ENCODE measurements at places on chromosomes 3 and 15. TPM values are rescaled to one million over a fixed set of nuclear protein-coding genes. Genes with fewer than 3 reads are reported as not detected.

The TGM5 gene
- not detected for total RNA-seq

The PRR23A gene
- not detected for total RNA-seq

The SST gene
- total RNA-seq, result 4.6 TPM

The ZCWPW2 gene
- 0.30 TPM for total RNA-seq

The FURIN gene
- total RNA-seq, result 15.7 TPM

The RAD51 gene
- 29.2 TPM for total RNA-seq

The GABRB3 gene
- 23.7 TPM for total RNA-seq

The DAZL gene
- total RNA-seq, result not detected

The GNAI2 gene
- total RNA-seq, result 190 TPM

The TM6SF1 gene
- 0.16 TPM for total RNA-seq

The SNTN gene
- total RNA-seq, result not detected

The GPR156 gene
- total RNA-seq, result 2.4 TPM

GRCh38 chr15:38048001-38048455 is 113.6 kb downstream of the TMCO5A start:
- DNase-seq, result no peak

- DNase-seq, result no peak
These were observed 61.9 kb downstream of the ISL2 start for GRCh38 chr15:76398317-76399104.

DNA sequence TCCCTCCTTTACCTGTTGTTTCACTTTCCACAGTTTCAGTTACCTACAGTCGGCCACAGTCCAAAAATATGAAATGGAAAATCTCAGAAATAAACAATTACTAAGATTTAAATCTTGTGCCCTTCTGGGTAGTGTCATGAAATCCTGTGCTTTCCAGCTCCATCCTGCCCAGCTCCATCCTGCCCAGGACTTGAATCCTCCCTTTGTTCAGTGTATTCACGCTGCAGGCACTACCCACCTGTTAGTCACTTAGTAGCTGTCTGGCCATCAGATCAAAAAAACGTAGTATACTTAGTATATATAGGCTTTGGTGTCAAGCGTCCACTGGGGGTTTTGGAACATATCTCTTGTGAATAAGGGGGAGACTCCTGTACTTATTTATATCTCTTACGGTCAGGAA is 329.0 kb upstream of the SEMA6D start:
- DNase-seq, result no peak

- peak; percentile 55 for DNase-seq
These were observed 95.7 kb downstream of the NEDD4 start for GRCh38 chr15:55897560-55898336.

- DNase-seq, result no peak
These were observed 180.9 kb downstream of the SUCNR1 start for GRCh38 chr3:152054315-152054714.

DNA sequence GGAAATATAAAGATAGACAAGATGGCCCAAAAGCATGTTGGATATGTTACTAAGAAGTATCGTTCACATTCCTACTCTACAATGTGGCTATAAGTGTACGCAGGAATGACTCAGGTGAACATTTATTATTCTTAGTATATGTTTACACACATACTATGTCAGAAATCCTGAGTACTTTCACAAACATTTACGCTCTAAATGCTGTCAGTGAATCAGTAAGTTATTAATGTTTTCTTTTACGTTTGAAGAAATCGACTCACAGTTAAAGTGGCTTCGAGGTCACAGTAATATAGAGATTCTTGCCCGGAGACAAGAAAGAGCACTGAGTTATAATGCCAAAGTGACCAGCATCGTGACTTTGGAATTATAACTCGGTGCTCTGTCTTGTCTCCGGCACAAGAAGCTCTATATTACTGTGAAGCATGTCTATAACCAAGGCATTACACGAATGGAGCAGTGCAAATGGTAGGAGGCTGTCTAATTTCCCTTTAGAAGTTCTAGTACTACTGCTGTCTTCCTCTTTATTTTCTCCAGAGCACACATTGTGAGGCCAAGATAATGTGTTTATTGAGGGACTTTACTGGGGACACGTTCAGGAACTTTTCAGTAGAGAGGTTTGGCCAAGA is 61.8 kb upstream of the P3H2 start:
- DNase-seq, result no peak

GRCh38 chr3:2354702-2355101 is 256.0 kb downstream of the CNTN4 start:
- DNase-seq, result no peak

GRCh38 chr15:25770618-25771337 is 92.3 kb downstream of the ATP10A start:
- no peak for DNase-seq

- DNase-seq, result no peak
These were observed 329.3 kb downstream of the TBL1XR1 start for GRCh38 chr3:176867681-176868663.

GRCh38 chr3:131807822-131808221 is 227.0 kb downstream of the CPNE4 start:
- DNase-seq, result no peak

DNA sequence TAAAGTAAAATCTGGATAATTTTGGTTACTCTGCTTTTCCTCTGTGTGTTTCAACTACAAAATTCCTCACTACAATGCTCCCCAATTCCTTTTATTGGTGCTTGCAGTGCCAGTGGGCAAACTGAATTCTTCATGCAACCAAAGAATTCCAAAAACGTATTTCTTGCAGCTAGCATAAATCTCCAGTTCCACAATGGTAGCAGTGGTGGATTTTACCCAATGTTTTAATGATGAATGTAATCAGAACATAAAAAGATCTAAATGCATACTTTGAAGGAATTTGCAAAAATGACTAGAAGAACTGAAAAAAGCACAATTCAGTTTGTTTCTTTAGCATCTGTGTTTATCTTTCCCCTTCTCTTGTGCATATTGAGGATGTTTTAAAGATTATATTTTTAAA is 359.6 kb upstream of the TPRG1 start:
- DNase-seq, result no peak

DNA sequence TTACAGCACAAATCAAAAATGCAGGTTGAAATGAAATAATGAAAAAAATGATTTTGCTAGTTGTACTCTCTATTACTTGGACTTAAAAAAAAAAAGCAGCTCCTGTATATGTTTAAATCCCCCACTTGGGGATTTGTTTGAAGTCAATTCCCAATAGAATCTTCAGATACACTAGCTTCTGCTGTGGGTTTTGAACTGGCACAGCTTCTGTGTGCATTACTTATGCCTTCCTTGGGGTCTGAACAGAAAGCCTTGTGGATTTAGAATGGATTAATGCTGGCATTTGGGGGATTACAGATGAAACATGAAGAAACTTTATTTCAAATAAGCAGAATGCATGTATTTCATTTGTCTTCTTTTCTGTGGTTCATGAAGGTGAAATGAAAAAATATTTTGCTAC is 513.2 kb upstream of the TBL1XR1 start:
- no peak for DNase-seq

- no peak for DNase-seq
These were observed 145.2 kb downstream of the DOCK3 start for GRCh38 chr3:50819882-50820281.

DNA sequence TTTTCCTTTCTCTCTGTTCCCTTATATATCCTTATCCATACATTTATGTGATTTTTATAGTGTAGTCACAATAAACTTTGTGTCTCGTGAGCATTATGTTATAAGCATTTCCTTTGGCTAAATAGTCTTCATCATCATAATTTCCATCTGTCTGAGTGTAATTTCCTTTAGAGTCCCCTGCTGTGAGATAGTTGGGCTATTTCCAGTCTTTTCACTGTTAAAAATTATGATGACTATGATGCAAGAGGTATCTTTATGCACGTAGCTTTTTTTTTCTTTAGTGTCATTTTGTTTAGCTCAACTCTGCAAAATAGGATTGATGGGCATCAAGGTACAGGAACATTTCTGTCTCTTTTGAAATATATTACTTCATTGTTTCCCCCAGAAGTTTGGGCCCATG is 26.9 kb upstream of the CA12 start:
- DNase-seq, result no peak

DNA sequence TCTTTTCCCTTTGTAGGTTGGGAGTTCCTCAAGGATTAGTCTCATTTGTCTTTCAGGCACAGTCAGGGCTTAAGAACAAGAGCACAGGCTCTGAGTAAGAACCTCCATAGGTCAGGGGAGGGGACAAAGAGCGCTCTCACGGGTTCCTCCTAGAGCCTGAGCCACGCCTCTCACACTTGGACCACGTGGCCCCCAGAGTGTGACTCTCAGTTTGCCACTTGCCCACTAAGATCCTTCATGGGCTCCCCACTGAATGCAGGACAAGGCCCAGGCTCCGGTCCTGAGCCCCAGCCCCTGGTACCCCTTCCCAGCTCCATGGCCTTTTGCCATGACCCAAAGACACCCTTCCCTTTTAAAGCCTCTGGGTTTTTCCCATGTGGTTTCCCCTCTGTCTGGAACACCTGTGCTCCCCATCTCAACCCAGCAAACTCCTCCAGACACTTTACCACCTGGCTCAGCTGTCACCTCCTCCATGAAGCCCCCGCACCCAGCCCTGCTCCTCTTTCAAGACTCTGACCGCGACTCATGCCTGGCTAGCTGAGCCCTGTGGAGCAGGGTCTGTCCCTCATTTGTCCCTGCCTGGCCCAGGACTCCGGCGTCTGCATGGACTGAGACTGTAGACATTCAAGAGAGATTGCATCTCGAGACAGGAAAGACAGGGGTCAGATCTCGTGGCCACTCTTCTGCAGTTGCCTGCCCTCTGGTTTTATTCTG is 32.7 kb downstream of the IQSEC1 start:
- DNase-seq, result no peak

DNA sequence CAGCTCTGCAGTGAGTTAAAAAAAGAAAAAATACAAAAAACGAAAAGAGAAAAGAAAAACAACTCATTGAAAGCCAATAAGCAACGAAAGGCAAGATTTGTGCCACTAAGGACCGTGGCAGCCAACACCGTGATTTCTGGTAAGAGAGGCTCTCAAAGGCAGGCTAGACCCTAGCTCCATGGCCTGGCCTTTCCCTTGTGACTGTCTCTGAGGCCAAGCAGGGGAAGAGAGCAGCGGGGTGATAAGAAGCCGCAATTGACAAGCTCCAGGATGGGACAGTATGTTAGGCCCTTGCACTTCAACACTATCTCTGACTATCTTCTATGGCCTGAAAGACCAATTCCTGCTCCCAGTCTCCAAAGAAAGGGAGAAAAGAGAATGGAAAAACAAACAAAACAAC is 12.4 kb downstream of the APOD start:
- no peak for DNase-seq

- DNase-seq, result no peak
These were observed 16.6 kb downstream of the ST3GAL6 start for GRCh38 chr3:98779541-98780335.

DNA sequence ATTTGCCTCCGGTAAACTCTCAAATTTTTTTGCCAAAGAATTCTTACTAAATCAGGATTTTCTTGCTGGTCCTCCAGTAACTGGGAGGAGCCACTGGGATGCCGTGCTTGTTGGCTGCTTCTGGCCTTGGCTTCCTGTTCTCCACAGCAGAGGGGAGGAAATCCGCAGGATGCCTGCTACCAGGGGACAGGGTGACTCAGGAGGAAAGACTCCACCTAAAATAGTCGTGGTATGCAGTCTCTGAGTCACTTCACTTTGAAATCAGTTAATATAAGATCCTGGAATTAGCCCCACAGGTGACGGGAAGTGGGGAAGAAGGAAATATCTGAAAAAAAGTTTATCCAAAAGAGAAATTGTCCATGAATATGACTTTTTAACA is 6.5 kb upstream of the TM4SF18 start:
- DNase-seq, result no peak

GRCh38 chr15:67072442-67072841 is 7.0 kb downstream of the SMAD3 start:
- no peak for DNase-seq

- DNase-seq, result no peak
These were observed 59.5 kb upstream of the CTSH start for GRCh38 chr15:79004336-79004735.

DNA sequence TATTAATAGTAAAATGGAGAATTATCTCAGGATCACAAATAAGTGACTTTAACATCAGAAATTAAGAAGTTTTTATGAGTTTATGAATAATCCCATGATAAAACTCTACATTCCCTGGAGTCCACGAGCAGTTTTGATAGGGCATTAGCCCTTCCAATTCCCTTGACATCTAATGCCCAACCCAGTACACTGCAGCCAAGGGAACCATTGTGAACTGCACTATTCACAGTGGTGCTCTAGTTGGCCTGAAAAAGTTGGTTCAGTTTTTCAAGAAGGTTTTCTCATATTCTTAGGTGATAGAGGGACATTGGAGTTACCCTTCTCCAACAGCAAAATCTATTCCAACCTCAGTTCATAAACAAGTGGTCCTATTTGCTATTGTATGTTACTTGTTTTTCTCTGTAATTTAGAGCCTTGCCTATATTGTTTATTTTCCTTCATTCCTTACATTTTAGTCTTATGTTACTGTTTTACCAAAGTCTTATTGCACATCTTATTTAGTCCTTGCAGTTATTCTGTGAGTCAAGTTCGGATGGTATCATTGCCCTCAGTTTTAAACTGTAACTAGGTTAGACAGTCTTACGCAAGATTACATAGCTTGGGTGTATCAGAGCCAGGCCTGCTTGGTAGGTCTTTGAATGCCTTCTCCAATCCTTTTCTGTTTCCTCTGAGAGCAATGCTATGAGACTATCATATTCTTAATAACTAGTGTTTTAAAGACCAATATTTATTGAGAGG is 57.9 kb upstream of the SAMMSON start:
- no peak for DNase-seq

DNA sequence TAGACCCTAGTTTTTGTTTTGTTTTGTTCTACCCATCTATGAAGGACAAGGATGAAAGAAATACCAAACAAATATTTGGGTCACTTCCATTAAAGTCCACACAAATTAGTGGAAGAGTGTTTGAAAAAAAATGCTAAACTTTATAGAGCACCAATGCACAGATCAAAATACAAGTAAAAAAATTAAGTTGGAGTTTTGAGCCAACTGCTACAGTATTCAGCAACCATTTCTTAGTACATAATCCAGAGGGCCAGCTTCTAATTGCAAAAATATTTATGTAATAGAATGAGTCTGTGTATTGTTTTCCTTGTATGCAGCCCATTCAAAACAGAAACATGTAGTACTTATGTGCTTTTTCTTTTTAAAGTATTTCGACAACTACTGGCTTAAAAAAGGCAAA is 121.1 kb downstream of the CBLB start:
- DNase-seq, result no peak

- no peak for DNase-seq
These were observed 601.0 kb upstream of the ADAMTS9 start for GRCh38 chr3:65288776-65289175.

DNA sequence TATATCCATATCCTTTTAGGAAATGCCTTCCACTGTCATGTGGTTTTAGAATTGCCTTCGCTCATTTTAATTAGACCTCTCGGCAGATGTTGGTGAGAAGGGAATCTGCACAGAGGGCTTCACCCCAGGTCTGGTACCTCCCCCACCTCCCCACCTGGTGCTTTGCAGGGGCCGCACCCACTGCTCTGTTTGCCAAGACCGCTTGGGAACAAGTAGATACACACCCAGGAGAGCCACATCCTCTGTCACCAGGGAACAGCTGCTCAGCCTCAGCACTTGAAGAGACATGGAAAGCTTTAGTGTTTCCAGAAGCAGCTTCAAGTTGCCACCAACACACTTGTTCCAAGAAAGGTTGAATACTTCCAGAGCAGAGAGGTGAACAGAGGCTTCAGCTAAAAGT is 21.8 kb downstream of the LRRC31 start:
- no peak for DNase-seq

- DNase-seq, result no peak
These were observed 34.3 kb downstream of the GOLGA6L10 start for GRCh38 chr15:82314769-82315518.
